ENCODE measurements at places on chromosomes 5 and 9. TPM values are rescaled to one million over a fixed set of nuclear protein-coding genes. Genes with fewer than 3 reads are reported as not detected.

Gene GCNT4
- total RNA-seq = 1.8 TPM

Gene FAXDC2
- 54.7 TPM for total RNA-seq

Gene NIPAL4
- total RNA-seq = not detected

Gene ANKRD55
- 6.2 TPM for total RNA-seq

Gene AJM1
- total RNA-seq = 24.6 TPM

Gene NELFB
- 76.7 TPM for total RNA-seq

Gene PPIP5K2
- 42.8 TPM for total RNA-seq

Gene MAMDC4
- total RNA-seq = 21.9 TPM

Gene MEIKIN
- 15.1 TPM for total RNA-seq

DNA sequence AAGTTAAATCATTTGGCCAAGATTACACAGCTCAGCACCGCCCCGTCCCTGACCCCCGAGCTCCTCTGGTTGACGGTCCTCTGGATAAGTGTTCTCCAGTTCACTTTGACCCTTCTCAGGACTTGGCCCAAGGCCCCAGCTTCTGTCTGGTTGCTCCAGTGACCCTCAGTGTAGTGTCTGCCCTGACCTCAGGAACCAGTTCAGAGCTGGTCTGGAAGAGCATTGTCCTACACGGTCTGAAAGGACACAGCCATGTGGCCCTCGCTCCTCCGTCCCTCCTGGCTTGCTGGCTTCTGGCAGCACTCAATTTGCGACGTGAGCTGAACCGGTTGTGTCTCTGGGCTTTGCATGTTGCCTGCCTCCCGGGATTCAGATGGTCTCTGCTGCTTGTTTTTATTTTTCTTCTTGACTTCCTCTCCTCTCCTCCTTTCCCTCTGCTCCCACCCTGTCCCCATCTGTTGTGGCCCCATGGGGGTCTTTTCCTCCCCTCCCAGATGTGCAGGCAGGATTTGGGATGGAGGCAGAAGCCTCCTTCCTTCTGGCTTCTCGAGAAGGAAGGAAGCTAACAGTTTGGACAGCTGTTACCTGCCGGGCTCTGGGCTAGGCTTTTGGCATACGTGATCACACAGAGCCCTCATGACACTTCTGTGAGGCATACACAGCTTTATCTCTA, 72.0 kb downstream of the PPARGC1B start:
- no peak for DNase-seq

- no peak for DNase-seq
These were observed 1082.9 kb upstream of the SEMA6A start for GRCh38 chr5:117657541-117657940.

DNA sequence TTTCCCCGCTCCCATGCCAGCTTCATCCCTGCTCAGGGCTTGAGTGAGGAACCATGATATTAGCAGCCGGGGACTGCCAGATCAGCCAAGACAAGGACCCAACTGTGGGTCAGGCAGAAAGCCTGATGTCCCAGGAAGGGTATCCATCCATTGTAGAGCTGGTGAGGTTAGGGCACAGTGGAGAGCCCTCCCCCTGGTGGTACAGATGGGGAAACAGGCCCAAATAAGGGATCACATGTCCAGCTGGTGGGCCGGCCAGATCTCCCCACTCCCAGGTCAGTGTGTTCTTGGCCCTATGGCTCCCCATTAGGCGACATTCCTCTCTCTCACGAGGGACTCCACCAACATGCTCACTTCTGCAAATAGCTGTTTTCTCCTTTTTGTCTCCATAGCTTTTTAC, 9.0 kb downstream of the CDX1 start:
- DNase-seq = no peak

GRCh38 chr5:160198841-160199409, 30.4 kb upstream of the FABP6 start:
- DNase-seq = no peak

GRCh38 chr5:17050236-17050635, 114.1 kb upstream of the MYO10 start:
- DNase-seq = no peak

DNA sequence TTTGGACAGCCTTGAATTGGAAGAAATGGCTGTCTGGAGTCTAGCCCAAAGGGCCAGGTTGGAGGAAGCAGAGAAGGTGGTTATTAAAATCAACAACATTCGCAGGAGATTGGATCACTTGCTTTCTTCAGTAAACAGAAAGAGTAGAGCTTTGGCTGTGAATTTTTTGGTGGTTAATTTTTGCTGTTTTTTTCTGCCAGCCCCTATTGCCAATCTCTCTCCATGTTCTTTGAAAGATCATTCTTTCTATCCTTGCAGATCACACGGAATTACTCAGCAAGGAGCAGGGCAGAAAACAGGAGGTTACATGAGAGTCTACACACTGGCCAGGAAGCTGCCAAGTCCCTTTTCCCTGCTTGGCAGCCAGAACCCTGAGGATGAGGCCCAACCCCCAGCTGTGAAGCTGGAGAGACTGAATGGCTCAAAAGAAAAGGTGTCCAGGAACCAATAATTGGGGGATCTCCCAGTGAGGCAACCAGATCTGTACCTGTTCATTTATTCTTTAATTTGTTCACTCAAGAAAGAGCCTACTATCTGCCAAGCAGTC, 13.0 kb downstream of the GLRX start:
- no peak for DNase-seq

DNA sequence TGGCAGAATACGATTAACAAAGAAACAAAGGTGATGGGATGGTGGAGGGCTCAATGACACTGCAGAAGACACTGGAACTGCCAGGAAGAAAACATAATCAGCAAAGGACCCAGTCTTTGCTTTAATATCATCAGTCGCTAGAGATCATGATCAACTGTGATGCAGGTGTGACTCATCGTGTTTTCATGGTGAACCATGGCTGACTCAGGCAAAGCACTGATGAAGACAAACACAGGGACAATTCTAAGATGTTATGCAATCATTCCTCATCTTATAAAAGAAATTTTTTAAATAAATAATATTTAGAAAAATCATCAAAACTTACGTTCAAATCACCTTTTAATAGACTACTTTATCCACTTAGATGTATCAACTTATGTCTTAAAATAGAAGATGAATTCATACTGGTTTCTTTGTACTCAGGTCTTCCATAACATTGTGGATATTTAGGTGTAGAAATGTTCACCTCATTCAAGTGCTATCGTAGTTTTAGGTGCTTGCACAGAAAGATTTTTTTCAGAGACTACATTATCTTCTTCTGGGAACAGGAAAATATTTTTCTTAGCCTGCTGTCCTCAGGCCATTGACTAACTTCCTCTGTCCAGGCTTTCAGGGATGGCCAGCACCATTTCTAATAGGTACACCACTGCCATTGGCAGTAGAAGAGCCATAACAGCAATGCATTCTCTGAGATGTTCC, 673.4 kb upstream of the MEF2C start:
- DNase-seq = no peak

GRCh38 chr9:130740218-130741023, 46.8 kb downstream of the EXOSC2 start:
- no peak for DNase-seq

- no peak for DNase-seq
These were observed 61.6 kb downstream of the CXXC5 start for GRCh38 chr5:139709582-139710318.

DNA sequence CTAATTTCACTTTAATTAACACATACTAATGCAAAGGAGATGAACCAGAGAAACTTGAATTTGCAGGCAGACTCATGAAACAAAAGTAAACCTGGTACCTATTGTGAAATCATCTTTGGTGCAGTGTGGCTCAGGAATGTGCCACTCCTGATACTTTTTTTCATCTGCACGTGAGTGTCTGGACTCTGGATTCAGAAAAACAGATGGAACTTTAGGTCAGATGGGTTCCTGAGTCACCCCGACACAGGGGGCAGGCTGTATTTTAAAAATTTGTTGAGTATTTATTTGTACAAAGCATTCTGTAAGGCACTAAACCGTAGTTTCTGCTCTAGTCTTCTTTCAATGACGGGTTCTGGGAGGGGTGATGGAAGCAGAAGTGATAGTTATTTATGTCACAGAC, 52.2 kb upstream of the TUT7 start:
- DNase-seq = no peak

DNA sequence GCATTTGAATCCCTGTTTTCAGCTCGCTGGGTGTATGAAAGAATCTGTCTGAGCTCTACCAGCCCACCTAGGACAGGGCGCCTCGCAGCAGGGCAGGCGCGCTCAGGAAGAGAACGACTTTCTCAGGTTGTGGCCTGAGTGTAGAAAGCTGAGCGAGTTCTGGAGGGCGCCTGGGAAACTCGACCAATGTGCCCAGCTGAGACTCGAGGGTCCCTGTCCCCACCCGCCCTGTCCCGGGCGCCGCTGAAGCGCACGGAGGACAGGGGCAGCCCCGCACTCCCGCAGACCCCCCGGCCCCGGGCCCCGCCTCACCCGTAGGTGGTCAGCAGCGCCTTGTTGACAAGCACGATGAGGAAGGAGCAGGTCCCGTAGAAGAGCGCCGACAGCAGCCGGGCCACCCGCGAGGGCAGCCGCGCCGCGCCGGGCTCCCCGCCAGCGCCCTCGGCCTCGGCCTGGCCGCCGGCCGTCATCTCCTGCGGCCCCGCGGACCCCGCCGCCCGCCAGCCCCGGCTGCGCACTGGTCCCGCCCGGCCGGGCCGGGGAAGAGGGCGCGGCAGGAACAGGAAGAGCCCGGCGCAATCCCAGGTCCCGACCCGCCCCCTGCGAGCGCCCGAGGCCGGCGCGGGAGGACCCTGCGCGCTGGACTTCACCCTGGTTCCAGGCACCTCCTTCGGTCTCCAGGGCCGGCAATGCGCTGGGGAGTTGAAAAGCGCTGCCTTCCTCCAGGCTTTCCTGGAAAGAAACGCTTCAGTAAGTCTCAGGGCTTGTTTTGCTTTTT, at the start of gene SLC35D2:
Gene SLC35D2, minus strand, starts transcription at position 547 of the 778 bp plus-strand sequence. Its CDS starts 77 bp downstream, at position 470.
- DNase-seq = peak; percentile 64

GRCh38 chr5:38870595-38870994, 24.8 kb downstream of the OSMR start:
- DNase-seq = no peak

DNA sequence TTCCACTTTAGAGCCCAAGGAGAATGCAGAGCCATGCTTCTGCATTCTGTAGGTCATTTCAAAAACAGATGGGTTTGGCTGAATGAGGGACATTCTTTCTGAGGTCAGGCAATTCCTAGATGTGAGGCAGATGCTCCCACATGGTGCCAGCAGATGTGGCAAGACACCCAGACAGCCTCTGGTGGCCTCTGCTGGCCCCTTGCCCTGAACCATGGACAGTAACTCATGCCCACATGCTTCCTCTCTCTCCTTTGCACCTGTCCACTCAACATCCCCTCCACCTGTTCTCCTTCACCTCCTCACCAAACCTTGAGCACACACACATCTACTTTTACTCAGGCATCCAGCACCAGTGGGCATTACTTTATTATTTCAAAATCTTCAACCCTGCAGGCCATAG, 252.3 kb downstream of the DNAH5 start:
- no peak for DNase-seq

DNA sequence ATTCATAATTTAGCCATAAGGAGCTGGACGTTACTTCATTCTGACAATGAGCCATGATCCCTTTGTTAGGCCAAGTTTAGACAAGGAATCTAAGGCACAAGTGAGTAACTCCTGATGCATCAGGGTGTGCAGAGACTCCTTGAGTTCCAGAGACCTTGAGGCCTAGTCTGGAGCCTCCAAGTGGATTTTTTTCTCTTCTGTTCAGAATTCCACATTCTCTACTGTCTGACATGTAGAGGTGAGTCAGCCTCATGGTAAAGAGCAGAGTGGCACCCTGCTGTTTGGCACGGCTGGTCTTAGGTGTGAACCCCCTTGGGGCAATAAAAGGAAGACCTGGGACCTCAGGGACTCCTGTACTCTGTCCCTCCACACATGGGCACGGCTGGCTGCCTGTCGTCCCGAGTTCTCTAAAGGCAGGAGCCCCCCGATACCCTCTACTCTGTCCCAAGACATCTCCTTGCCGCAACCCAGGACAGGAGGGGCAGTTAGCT, 22.0 kb upstream of the TGFBI start:
- DNase-seq = no peak

DNA sequence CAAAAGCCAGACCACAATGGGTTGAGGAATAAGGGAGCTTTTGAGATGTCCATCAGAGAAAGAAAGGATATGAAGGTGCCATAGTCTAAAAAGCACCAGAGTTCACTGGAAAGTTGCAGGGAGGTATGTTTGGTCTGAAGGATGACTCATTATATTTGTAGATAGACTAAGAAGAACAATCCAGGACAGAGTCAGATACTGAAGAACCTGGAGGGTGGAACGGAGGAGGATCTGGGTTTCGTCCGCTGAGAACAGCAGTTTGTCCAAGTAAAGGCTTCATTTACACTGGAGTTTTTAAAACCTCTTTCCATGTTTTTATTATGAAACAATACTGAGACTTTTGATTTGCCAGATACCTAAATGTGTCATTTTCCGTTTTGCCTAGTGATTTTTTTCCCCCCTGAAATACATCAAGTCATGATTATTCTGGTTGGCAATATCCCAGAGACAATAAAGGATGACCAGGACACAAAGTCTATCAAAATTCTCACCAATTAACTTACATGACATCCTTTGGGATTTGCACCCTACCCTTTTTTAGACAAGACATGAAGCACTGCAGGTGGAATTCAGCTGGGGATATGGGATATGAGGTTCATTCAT, 219.9 kb downstream of the MLLT3 start:
- no peak for DNase-seq

All from testis (tissue), 5 donors.